ENCODE measurements at places on chromosomes 7 and 10. TPM values are rescaled to one million over a fixed set of nuclear protein-coding genes. Genes with fewer than 3 reads are reported as not detected.
A peak's percentile ranks its signal among the peaks of the same experiment; 100 is the strongest.

DNA sequence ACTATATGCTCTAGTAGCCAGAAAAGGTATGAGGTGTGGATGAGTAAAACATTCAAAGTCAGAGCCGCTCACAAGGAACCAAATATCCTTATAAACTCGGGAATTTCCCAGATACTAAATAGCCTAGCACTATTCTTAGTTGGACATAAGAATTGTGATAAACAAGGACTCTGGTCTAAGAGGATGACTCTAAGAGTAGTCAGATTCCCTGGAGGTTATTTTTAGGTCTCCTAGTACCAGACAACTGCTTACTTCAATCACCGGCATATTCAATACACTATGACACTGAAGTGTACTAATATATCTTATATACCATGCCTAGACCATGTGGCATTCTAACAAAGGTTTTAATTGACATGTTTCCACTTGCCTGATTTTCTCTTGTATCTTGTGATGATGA, 56.5 kb downstream of the LMBR1 start:
- no peak for DNase-seq
- H3K27ac ChIP-seq = no peak overlapping the region
- H3K27me3 ChIP-seq = no peaks in the 10 kb centered on the region
- no peak overlapping the region for H3K4me3 ChIP-seq

DNA sequence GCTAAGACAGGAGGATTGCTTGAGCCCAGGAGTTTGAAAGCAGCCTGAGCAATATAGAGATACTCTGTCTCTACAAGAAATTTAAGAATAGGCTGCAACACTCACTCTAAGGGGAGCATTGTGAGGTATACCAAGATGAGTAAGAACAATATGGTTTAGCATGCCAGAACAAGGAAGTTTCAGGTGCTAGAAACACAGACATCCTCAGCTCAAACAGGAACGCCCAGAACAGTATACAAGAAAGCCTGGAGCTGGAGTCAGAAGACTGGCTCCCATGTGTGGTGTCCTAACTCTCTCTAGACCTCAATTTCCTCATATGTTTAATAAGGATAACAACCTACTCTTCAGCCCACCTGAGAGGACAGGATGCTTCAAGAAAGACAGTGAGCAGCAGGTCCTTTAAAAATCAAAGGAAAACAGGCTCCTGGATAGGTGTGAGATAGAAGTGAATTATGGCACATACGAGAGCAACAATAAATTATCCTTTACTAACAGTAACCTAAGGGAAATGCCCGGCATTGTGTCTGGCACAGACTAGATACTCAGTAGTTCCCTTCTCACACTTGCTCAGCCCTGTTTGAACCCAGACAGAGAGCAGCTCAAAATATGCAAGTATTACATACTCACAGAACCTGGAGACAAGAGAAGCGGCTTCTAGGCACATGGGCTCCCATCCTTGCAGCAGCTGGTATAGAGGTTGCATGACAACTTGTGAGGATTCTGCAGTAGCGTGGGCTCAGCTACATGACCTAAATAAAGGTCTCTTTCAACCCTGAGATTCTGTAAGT, 45.4 kb downstream of the KAT6B start:
- DNase-seq = no peak
- H3K27me3 ChIP-seq = no peaks in the 10 kb centered on the region
- H3K27ac ChIP-seq = no peak overlapping the region
- H3K4me1 ChIP-seq = peaks cover 41% of the 10 kb centered on the region

- DNase-seq = no peak
- H3K4me1 ChIP-seq = no peaks in the 10 kb centered on the region
- H3K4me3 ChIP-seq = no peak overlapping the region
- no peaks in the 10 kb centered on the region for H3K27me3 ChIP-seq
These were observed 78.1 kb upstream of the EGFR start for GRCh38 chr7:54940748-54941147.

Gene NCF1
- 4.5 TPM for total RNA-seq

- no peaks in the 10 kb centered on the region for H3K27me3 ChIP-seq
- no peaks in the 10 kb centered on the region for H3K36me3 ChIP-seq
- H3K4me1 ChIP-seq = peaks cover 60% of the 10 kb centered on the region
- peak overlapping the region; percentile 32 for H3K4me3 ChIP-seq
- peak; percentile 94 for DNase-seq
These were observed 230.3 kb downstream of the ARHGAP12 start for GRCh38 chr10:31698181-31698830.

Gene PLA2G12B
- total RNA-seq = not detected

Gene PRR15
- 0.65 TPM for total RNA-seq

GRCh38 chr7:107946451-107946850, 55.5 kb downstream of the DLD start:
- H3K27me3 ChIP-seq = no peaks in the 10 kb centered on the region
- no peak for DNase-seq
- H3K4me3 ChIP-seq = no peak overlapping the region
- peaks cover 77% of the 10 kb centered on the region for H3K4me1 ChIP-seq
- H3K27ac ChIP-seq = peak overlapping the region; percentile 63

DNA sequence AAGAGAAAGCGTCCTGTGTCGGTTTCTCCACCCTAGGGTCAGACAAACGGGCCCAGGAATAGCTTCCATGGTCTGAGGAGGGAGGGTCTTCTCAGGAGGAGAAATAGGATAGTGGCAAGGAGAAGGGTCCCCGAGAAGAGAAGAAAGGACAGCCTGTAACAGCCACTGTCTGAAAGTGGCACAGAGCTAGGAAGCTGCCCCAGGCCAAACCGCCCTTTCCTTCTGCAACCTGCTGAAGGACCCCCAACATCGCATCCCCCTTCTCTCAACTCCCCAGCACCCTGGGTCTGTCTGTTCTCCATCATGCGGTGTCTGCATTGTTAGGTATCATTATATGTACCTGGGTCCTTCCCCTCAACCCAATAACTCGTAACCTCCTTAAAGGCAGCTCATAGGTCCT, 47.1 kb downstream of the COL17A1 start:
- no peak overlapping the region for H3K27ac ChIP-seq
- DNase-seq = peak; percentile 60
- H3K36me3 ChIP-seq = peaks cover 8% of the 10 kb centered on the region
- no peak overlapping the region for H3K4me3 ChIP-seq
- no peaks in the 10 kb centered on the region for H3K27me3 ChIP-seq
- no peaks in the 10 kb centered on the region for H3K4me1 ChIP-seq

Gene HOXA6
- not detected for total RNA-seq

- H3K36me3 ChIP-seq = no peaks in the 10 kb centered on the region
- H3K27me3 ChIP-seq = no peaks in the 10 kb centered on the region
- DNase-seq = no peak
- H3K4me1 ChIP-seq = peaks cover 74% of the 10 kb centered on the region
- no peak overlapping the region for H3K27ac ChIP-seq
These were observed 24.9 kb downstream of the CALD1 start for GRCh38 chr7:134804351-134804750.

DNA sequence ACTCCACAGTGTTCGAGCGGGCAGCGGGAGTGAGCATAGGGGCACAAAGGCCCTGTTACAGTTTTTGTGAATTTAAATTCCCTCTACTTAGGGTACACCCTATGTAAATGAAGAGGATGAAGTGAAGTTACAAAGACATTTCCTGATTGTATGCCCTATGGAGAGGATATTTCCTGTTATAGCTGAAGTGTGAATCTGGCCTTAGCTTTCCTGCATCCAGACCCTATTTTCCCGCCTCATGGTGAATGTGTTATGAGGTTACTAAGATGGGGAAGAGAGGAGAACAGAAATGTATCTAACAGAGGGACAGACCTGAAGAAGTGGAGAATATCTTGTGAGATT, 37.8 kb upstream of the COMMD3 start:
- H3K27me3 ChIP-seq = no peaks in the 10 kb centered on the region
- no peak overlapping the region for H3K4me3 ChIP-seq
- no peaks in the 10 kb centered on the region for H3K4me1 ChIP-seq
- no peak for DNase-seq
- no peaks in the 10 kb centered on the region for H3K36me3 ChIP-seq
- H3K27ac ChIP-seq = no peak overlapping the region

GRCh38 chr7:10733747-10734146, 239.9 kb upstream of the PHF14 start:
- H3K36me3 ChIP-seq = no peaks in the 10 kb centered on the region
- no peak overlapping the region for H3K27ac ChIP-seq
- H3K4me3 ChIP-seq = no peak overlapping the region
- no peak for DNase-seq
- H3K27me3 ChIP-seq = no peaks in the 10 kb centered on the region

- no peak overlapping the region for H3K27ac ChIP-seq
- peaks cover 94% of the 10 kb centered on the region for H3K36me3 ChIP-seq
- no peak for DNase-seq
- H3K4me3 ChIP-seq = no peak overlapping the region
- H3K27me3 ChIP-seq = no peaks in the 10 kb centered on the region
- no peaks in the 10 kb centered on the region for H3K4me1 ChIP-seq
These were observed 74.6 kb upstream of the GRID1 start for GRCh38 chr10:86440874-86441843.

Gene POU6F2
- total RNA-seq = not detected

DNA sequence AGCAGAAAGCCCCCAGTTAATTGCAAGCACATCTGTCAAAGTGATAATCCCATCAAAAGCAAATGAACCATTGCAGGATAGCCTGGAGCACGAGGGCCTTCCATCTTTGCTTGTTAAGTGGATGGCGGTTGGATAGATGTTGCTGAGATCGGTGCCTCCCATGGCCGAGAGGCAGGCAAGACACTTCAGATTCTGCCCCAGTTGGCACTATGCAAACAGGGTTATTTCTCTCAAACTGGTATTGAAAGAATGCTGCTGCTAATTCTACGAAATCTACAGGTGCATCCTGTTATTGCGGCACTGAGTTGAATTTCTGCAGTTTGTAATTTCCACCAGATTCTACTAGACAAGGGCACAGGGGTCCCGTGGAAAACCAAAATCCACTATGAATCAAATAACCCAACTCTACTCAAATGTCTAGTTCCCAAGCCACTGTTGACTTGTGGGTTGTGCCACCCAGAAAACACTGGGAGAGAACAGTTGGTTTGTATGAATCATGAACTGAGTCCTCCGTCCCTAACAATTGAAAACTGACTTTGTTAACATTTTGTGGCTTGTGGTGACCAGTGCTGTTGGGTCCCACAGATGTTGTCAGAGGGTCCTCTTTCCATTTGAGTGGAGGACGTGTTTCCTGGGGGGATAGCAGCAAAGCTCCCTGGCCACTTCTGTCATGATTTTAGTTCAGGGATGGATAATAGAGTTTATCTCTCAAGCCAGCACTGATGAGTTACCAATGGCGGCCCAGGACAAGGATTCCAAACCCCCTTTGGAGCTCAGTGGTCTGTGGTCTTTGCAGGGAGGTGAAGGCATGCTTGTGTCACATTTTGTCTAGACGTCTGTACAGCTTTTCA, 7.1 kb upstream of the IL2RA start:
- H3K27ac ChIP-seq = no peak overlapping the region
- no peaks in the 10 kb centered on the region for H3K27me3 ChIP-seq
- H3K4me3 ChIP-seq = no peak overlapping the region
- no peak for DNase-seq
- H3K4me1 ChIP-seq = no peaks in the 10 kb centered on the region
- H3K36me3 ChIP-seq = no peaks in the 10 kb centered on the region

GRCh38 chr10:114283091-114283490, 44.0 kb downstream of the VWA2 start:
- H3K27ac ChIP-seq = no peak overlapping the region
- H3K4me1 ChIP-seq = no peaks in the 10 kb centered on the region
- H3K27me3 ChIP-seq = no peaks in the 10 kb centered on the region
- H3K36me3 ChIP-seq = no peaks in the 10 kb centered on the region

DNA sequence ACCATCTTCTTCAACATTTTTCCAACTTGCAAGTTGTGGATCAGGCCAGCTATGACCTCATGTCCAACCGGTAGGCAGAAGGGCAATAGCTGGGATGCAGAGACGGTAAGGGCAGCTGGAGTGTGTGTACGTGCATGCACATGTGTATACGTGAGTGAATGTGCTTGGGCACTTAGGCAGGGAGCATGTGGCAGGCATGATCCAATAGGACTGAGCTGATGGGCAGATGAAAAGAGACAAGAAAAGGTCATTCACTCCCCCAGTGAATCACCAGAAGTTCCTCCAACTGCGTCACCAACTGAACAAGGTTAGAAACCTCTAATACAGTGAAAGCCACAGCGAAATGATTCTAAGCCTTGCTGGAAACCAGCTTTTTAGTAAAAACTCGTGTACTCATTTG, 176.1 kb downstream of the FGFR2 start:
- H3K27ac ChIP-seq = no peak overlapping the region
- DNase-seq = no peak
- no peaks in the 10 kb centered on the region for H3K27me3 ChIP-seq
- H3K4me3 ChIP-seq = no peak overlapping the region
- no peaks in the 10 kb centered on the region for H3K36me3 ChIP-seq

GRCh38 chr7:36349626-36350025, 40.0 kb upstream of the ANLN start:
- H3K36me3 ChIP-seq = no peaks in the 10 kb centered on the region
- H3K27me3 ChIP-seq = no peaks in the 10 kb centered on the region
- H3K4me3 ChIP-seq = no peak overlapping the region
- no peak for DNase-seq

Gene PLAU
- total RNA-seq = 4.2 TPM

DNA sequence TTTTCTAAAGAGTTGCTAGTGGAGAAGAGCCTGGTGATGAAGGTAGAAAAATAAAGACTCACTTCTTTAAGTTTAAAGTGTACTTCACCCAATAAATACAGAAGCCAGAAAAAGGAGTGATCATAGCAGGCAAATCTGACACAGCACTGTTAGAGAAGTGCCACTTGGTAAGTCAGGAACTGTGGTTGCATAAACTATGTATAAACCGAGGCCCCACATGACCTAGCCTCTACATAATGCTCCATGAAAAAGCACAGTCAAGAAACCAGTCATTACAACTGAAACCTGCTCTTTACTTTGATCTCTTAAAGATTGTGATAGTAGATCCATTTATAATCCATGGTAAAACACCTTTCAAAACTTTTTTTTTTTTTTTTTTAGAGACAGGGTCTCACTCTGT, 172.1 kb upstream of the PHYHIPL start:
- H3K36me3 ChIP-seq = no peaks in the 10 kb centered on the region
- DNase-seq = no peak

- H3K27me3 ChIP-seq = no peaks in the 10 kb centered on the region
- no peaks in the 10 kb centered on the region for H3K4me1 ChIP-seq
- no peak for DNase-seq
- H3K4me3 ChIP-seq = no peak overlapping the region
These were observed 197.5 kb downstream of the MALRD1 start for GRCh38 chr10:19245889-19246752.

DNA sequence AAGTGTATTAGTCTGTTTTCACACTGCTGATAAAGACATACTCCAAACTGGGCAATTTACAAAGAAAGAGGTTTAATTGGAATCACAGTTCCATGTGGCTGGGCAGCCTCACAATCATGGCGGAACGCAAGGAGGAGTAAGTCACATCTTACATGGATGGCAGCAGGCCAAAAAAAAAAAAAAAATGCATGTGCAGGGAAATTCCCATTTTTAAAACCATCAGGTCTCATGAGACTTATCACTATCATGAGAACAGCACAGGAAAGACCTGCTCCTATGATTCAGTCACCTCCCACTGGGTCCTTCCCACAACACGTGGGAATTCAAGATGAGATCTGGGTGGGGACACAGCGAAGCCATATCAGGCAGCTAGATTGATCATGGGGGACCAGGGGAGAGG, 136.8 kb downstream of the EXOC4 start:
- no peaks in the 10 kb centered on the region for H3K36me3 ChIP-seq
- no peaks in the 10 kb centered on the region for H3K27me3 ChIP-seq
- no peak overlapping the region for H3K27ac ChIP-seq
- DNase-seq = no peak
- H3K4me1 ChIP-seq = peaks cover 7% of the 10 kb centered on the region
